Activated CD4-positive, alpha-beta T cell treated with anti-CD3 and anti-CD28 coated beads for 36 hours (primary cell): ENCODE measurements at places on chromosomes 11 and 22.
A peak's percentile ranks its signal among the peaks of the same experiment; 100 is the strongest.

DNA sequence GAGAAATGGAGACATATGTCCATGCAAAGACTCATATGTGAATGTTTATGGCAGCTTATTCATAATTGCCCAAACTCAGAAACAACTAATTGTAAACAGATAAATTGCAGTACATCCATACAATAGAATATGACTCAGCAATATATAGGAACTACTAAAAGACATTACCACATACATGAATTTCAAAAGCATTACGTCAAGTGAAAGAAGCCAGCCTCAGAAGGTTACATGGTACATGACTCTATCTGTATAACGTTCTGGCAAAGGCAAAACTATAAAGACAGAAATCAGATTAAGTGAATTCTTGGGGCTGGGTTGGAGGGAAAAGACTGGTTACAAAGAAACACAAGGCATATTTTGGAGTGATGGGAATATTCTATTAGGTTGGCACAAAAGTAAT lies 7.2 kb downstream of the KCTD21 start:
- H3K4me1 ChIP-seq, result peaks cover 23% of the 10 kb centered on the region
- no peak overlapping the region for H3K4me3 ChIP-seq
- H3K27me3 ChIP-seq, result no peaks in the 10 kb centered on the region
- H3K36me3 ChIP-seq, result peaks cover 27% of the 10 kb centered on the region
- DNase-seq, result no peak

- H3K27ac ChIP-seq, result no peak overlapping the region
- DNase-seq, result no peak
- no peaks in the 10 kb centered on the region for H3K27me3 ChIP-seq
Measured at GRCh38 chr11:64839335-64839734, 5.1 kb downstream of the CDC42BPG start.

- no peaks in the 10 kb centered on the region for H3K4me1 ChIP-seq
- H3K4me3 ChIP-seq, result no peak overlapping the region
- H3K27ac ChIP-seq, result no peak overlapping the region
- no peak for DNase-seq
- H3K36me3 ChIP-seq, result no peaks in the 10 kb centered on the region
Measured at GRCh38 chr11:45563810-45564209, 101.6 kb downstream of the CHST1 start.

DNA sequence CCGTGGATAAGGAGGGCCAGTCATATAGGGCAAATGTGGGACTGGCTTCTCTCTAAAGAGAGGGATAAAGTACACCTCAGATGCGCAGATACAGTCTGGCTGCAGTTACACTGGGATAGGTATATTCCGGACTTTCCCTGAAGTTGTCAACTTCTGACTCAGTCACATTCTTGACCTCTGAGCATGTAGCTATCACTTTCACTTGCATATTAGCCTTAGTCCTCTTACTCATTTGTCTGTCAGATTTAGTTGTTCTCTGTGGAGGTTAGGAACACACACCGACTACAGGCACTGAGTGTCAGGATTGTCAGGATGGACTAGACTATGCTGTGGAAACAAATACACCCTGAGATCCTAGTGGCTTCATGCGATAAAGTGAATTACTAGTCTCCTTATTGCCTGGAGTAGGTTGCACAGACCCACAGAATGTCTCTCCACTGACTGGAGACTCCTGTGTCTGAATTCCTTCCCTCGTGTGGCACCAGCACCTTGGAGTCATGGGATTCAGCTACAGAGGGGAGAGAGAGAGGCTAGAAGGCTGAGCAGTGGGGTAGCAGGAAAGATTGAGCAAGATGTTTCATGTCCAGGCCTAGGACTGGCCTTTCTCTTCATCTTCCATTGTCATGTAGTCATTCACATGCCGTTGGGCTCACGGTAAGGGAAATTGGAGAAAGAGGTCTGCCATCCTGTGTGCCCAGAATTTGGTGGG lies 654.3 kb downstream of the NTM start:
- H3K4me3 ChIP-seq, result no peak overlapping the region
- no peak for DNase-seq
- peaks cover 2% of the 10 kb centered on the region for H3K27me3 ChIP-seq

- H3K4me3 ChIP-seq, result no peak overlapping the region
- no peaks in the 10 kb centered on the region for H3K27me3 ChIP-seq
- H3K36me3 ChIP-seq, result no peaks in the 10 kb centered on the region
- no peak for DNase-seq
- no peaks in the 10 kb centered on the region for H3K4me1 ChIP-seq
Measured at GRCh38 chr11:41446107-41446506, 13.3 kb downstream of the LRRC4C start.

DNA sequence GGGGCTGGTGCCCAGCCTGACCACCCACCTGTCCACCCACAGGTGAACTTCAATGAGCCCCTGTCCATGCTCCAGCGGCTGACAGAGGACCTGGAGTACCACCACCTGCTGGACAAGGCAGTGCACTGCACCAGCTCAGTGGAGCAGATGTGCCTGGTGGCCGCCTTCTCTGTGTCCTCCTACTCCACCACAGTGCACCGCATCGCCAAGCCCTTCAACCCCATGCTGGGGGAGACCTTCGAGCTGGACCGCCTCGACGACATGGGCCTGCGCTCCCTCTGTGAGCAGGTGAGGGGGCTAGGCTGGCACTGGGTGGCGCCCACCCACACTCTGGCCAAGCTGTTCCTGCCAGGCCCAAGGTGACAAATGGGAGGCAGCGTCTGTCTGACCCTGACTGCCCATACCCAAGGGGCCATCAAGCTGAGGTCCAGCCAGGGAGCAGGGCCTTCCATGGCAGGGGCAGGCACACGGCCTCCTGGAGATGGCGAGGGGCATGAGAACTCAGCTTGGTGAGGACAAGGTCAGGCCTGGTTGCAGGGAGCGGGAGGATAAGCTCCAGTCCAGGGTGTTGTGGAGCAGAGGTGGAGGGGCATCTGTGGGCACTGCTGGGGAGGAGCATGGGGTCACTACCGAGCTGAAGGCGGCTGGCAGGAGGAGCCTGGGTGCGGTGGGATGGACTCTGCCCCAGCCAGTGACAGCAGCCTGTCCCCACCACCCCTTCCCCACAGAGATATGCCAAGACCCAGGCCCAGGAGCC lies 77.7 kb downstream of the MORC2 start:
- no peak overlapping the region for H3K27ac ChIP-seq
- peaks cover 23% of the 10 kb centered on the region for H3K4me1 ChIP-seq
- DNase-seq, result peak; percentile 63

GRCh38 chr11:113555071-113555619 lies 79.9 kb upstream of the DRD2 start:
- no peak overlapping the region for H3K27ac ChIP-seq
- H3K4me1 ChIP-seq, result no peaks in the 10 kb centered on the region
- H3K27me3 ChIP-seq, result peaks cover 8% of the 10 kb centered on the region
- H3K36me3 ChIP-seq, result no peaks in the 10 kb centered on the region
- no peak overlapping the region for H3K4me3 ChIP-seq

DNA sequence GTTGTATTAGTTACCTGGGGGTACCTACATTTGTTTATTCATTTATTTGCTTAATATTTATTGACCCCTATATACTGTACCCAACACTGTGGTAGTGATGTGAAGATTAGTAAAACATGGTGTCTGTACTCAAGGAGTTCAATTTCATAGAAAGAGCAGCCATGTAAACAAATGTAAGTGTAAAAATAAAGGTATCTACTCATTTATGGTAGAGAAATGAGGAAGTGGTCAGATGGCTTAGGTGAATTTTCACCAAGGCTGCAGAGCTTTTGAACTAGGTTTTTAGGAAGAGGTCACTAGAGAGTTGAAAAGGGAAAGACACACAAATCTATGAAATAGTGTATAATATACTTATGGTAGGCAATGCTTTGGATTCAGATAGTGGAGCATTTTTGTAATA lies 11.1 kb downstream of the CTR9 start:
- H3K27ac ChIP-seq, result no peak overlapping the region
- no peak overlapping the region for H3K4me3 ChIP-seq
- no peaks in the 10 kb centered on the region for H3K27me3 ChIP-seq
- DNase-seq, result no peak
- H3K36me3 ChIP-seq, result peaks cover 36% of the 10 kb centered on the region
- no peaks in the 10 kb centered on the region for H3K4me1 ChIP-seq

DNA sequence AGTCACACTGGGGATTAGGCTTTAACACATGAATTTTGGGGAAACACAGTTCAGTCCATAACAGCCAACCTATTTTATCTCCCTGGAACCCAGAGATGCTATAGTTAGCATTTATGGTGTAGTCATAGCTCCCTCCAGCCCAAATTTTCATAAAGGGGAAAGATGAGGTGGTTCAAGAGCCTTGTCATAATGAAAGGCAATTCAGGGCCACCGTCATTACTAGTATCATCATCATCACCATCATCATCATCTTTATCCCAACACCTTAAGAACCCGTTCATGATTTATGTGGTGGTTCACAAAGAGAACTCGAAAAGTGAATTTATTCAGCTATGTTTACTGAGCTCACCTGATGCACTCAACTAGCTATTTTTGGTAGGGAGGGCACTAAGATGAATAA lies 2.4 kb upstream of the TUBA8 start:
- no peak overlapping the region for H3K4me3 ChIP-seq
- H3K4me1 ChIP-seq, result peaks cover 59% of the 10 kb centered on the region
- peaks cover 36% of the 10 kb centered on the region for H3K27me3 ChIP-seq
- no peak for DNase-seq
- peaks cover 32% of the 10 kb centered on the region for H3K36me3 ChIP-seq
- H3K27ac ChIP-seq, result no peak overlapping the region

- peaks cover 91% of the 10 kb centered on the region for H3K36me3 ChIP-seq
- no peak overlapping the region for H3K4me3 ChIP-seq
- H3K27me3 ChIP-seq, result no peaks in the 10 kb centered on the region
- H3K4me1 ChIP-seq, result peaks cover 90% of the 10 kb centered on the region
Measured at GRCh38 chr11:64770120-64770519, 8.2 kb downstream of the SF1 start.

DNA sequence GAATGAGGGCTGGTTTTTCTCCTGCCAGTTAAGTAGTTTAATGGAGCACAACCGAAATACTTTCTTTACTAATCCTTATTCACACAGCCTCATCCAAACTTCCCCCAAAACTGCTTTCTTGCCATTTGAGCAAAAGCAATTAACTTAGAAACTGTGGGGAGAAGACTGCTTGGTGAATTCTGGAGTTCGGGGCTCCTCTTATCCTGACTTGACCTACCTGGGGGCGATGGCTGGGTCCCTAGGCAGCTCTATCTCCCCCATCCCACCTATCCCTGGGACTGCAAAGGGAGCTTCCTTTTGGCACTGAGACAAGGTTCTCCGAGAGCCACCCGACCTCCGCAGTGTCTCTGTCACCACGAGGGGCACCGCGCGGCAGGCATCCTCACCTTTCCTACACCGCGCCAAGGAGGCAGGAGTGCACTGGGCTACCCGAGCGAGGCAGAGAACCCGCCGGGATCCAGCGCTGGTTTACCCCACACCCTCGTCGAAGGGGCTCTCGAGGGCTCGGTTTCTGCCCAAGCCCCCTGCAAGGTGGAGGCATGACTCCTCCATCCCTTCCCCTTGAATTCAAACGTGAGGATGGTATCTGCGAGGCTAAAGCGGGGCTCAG lies 759 bp downstream of the DESI1 start:
- peak overlapping the region; percentile 96 for H3K27ac ChIP-seq
- H3K36me3 ChIP-seq, result peaks cover 47% of the 10 kb centered on the region
- no peaks in the 10 kb centered on the region for H3K27me3 ChIP-seq
- peak; percentile 72 for DNase-seq
- peak overlapping the region; percentile 98 for H3K4me3 ChIP-seq
